ENCODE measurements at places on chromosomes 12 and 14. TPM values are rescaled to one million over a fixed set of nuclear protein-coding genes. Genes with fewer than 3 reads are reported as not detected.

SLC10A1 gene
- not detected for total RNA-seq

JPH4 gene
- 0.21 TPM for total RNA-seq

SRRM4 gene
- not detected for total RNA-seq

YBX3 gene
- 379 TPM for total RNA-seq

KHNYN gene
- total RNA-seq, result 35.6 TPM

TAS2R30 gene
- 0.83 TPM for total RNA-seq

ADCY4 gene
- 7.4 TPM for total RNA-seq

NPFF gene
- total RNA-seq, result not detected

CRIP2 gene
- total RNA-seq, result 118 TPM

SALL2 gene
- 1.5 TPM for total RNA-seq

KERA gene
- total RNA-seq, result not detected

DNAI7 gene
- total RNA-seq, result not detected

Measured in esophagus squamous epithelium (tissue), 5 donors.